Liver (tissue), 10 donors: ENCODE measurements at places on chromosomes 5 and 9. TPM values are rescaled to one million over a fixed set of nuclear protein-coding genes. Genes with fewer than 3 reads are reported as not detected.

ACSL6 gene
- polyA plus RNA-seq, result 0.89 TPM

CDKN2B-AS1 gene
- not detected for polyA plus RNA-seq

ANKRD18A gene
- polyA plus RNA-seq, result 0.05 TPM

TAF11L10 gene
- polyA plus RNA-seq, result not detected

PAIP1 gene
- 27.0 TPM for polyA plus RNA-seq

NCS1 gene
- 1.5 TPM for polyA plus RNA-seq

EGR1 gene
- 88.7 TPM for polyA plus RNA-seq

GRCh38 chr9:127925959-127926905 is 4.3 kb downstream of the PIP5KL1 start:
- peaks cover 7% of the 10 kb centered on the region for H3K4me1 ChIP-seq
- no peak for DNase-seq
- peaks cover 7% of the 10 kb centered on the region for H3K27me3 ChIP-seq
- H3K27ac ChIP-seq, result no peak overlapping the region
- no peak overlapping the region for H3K4me3 ChIP-seq
- H3K36me3 ChIP-seq, result no peaks in the 10 kb centered on the region

DNA sequence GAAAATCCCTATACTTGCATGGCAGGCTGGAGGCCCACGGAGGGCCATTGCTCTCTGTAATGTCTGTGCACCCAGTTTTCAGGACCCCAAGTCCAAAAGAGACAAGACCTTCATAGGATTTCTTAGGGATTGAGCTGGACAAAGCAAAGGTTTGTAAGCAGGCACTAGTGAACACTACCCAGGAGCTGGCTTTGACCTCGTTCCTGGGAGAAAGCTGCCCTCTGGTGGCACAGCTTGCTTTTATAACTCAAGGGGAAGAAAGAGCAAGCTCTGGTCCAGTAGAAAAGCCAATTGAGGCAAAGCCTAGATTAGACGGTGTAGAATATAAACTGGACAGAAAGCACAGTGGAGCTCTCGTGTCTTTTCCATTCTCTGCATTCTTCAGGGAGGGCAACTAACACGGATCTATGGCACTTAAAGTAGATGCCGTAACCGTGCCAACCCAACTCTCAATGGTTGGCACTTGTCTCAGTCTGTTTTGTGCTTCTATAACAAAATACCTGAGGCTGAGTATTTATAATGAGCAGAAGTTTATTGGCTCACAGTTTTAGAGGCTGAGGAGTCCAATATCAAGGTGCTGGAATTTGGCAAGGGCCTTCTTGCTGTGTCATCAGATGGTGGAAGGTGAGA is 7.9 kb downstream of the GABRP start:
- no peaks in the 10 kb centered on the region for H3K27me3 ChIP-seq
- H3K4me1 ChIP-seq, result no peaks in the 10 kb centered on the region
- no peaks in the 10 kb centered on the region for H3K36me3 ChIP-seq
- peak; percentile 53 for DNase-seq

DNA sequence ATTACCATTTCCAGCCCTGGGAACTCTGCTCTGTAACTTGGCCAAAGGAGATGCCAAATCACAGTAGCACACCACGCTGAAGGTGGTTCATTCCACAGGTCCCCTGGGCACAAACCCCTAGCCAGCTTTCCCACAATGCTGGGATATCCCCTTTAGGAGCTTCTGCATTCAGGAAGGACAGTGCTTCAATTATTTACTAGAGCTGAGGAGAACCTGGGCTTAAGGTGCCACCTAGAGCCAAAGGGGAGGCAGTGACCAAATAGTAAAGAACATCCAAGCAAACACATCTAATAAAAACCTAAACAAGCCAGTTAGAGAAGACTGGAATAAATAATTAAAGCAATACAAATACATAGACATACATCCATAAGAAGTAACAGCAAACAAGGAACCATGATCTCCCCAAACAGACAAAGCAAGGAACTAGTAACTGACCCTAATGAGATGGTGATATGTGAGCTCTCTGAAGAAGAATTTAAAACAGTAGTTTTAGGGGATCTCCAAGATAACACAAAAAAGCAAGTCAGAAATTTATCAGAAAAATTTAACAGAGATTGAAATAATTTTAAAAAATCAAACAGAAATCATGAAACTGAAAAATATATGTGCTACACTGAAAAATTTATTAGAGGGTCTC is 14.6 kb downstream of the KIF4B start:
- DNase-seq, result no peak
- H3K27ac ChIP-seq, result no peak overlapping the region
- H3K4me1 ChIP-seq, result no peaks in the 10 kb centered on the region
- H3K4me3 ChIP-seq, result no peak overlapping the region

DNA sequence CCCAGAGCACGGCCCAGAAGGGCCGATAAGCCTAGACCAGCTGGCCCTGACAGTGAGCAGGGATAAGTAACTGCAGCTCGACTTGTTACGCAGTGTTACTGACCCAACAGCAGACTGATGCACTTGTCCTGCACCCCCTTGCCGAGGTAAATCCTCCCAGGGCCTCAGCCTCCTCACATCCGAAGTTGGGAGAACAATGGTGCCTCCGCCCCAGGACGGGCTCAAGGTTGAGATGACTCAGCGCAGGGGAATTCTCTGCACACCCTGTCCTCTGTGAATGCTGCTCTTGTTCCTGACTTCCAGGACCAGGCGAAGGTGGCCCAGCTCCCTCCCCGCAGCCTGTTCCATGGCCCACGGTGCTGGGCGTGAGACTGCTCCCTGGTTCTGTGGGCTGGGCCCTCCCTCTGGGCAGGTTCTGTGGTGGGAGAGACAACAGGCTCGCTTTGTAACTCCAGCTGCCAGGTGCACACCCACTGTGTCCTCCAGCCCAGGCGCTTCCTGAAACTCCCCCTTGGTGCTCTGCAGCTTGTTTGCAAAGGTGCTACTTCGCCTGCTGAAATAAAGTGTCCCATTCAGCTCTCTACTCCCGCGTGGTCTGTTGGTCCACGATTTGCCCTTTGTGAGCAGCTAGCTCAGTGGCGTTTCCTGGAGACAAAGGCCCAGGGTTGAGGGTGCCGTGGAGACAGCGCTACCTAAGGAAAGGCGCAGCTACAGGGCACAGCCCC is 40.1 kb upstream of the SLC6A19 start:
- H3K27ac ChIP-seq, result no peak overlapping the region
- no peaks in the 10 kb centered on the region for H3K27me3 ChIP-seq
- DNase-seq, result no peak
- peaks cover 3% of the 10 kb centered on the region for H3K4me1 ChIP-seq

DNA sequence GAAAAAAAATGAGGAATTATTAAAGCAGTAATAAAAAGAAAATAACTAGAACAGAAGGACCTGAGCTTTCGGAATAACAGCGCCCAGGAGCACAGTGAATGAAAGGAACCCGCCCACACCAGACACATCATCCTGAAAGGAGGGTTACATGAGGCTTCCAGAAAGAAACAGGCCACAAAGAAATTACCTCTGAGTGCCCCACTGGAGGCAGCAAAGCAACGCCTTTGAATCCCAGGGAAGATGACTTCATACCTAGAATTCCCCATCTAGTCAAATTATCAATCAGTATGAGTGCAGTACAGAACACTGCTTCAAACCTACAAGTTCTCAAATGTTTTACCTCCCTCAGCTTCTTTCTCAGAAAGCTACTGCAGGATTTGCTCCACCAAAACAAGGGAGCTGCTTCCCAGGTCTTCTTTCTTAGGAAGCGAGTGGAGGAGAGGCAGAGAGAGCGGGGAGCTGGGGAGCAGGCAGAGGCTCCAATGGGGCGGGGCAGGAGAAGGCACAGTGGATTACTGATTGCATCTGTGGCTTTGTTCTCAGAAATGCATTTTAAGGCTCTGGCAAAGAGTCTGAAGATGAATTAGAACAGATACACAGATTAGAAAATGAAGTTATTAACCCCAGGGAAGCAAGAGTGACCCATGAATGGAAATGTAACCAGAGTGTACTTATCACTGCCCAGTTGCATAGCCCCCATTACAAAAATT is 87.1 kb downstream of the SEMA4D start:
- no peaks in the 10 kb centered on the region for H3K36me3 ChIP-seq
- H3K27ac ChIP-seq, result no peak overlapping the region
- no peak for DNase-seq

DNA sequence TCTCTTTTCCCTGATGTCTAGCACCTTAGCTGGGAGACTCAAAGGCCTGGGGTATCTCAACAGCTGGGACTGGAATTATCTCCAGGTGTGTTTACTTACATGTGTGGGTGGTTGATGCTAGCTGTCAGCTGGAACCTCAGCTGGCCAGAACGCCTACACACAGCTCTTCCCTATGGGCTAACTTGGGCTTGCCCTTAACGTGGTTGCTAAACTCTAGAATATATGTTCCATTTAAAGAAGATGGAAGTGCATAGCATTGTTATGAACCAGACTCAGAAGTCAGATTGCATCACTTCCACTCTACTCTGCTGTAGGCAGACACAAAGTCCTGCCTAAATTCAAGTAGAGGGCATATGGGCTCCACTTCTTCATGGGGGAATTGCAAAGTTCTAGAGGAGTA is 29.3 kb downstream of the SGCD start:
- no peaks in the 10 kb centered on the region for H3K4me1 ChIP-seq
- no peaks in the 10 kb centered on the region for H3K27me3 ChIP-seq
- H3K4me3 ChIP-seq, result no peak overlapping the region
- DNase-seq, result no peak
- H3K27ac ChIP-seq, result no peak overlapping the region

DNA sequence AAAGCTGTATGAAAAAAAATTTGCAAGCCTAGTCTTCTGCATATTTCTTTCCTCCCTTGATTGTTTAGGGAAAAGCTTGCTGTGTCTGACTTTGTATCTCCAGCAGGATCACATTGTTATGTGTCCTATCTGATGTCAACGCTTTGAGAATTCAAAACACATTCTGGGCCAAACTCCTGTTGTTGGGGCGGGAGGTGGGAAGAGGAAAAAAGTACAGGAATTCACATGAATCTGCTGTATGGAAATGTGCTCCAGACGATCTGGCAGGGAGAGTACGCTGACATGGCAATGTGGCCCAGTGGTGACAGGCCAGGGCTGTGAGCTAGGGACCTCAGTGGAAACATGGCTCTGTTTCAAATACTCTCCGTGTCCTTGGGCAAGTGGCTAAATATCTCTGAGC is 87.4 kb upstream of the GNA14 start:
- no peak overlapping the region for H3K27ac ChIP-seq
- H3K4me1 ChIP-seq, result no peaks in the 10 kb centered on the region
- H3K36me3 ChIP-seq, result no peaks in the 10 kb centered on the region
- DNase-seq, result no peak

DNA sequence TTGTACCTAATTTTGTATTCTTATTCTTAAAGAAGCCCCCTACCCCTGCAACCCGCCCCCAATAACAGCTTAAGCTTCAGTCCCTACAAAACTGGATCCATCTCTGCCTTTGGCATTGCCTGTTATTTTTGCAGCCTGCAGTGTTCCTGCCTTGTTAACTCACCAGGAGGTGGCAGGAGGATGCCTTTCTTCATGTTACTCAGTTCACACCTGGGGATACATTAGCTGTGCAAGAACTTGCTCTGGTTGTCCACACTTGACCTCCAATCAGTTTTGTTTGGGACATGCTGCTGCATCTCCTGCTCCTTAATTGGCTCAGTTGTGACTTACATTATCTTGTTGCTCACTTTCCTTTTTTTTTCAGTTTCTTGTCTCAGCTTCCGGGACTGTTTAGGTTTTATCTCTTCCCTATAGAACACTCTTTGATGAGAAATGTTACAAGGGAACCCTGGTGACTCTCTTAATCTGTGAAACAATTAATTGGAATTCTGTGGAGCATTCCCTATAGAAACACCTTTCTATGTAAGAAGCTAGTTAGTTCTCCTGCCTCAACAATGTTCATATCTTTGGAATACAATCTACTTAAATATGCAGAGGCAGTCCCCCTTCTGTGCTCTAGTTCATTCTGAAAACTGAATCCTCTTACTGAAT is 467.7 kb upstream of the ACO1 start:
- DNase-seq, result no peak
- H3K27ac ChIP-seq, result no peak overlapping the region
- H3K4me3 ChIP-seq, result no peak overlapping the region
- no peaks in the 10 kb centered on the region for H3K4me1 ChIP-seq
- no peaks in the 10 kb centered on the region for H3K36me3 ChIP-seq

DNA sequence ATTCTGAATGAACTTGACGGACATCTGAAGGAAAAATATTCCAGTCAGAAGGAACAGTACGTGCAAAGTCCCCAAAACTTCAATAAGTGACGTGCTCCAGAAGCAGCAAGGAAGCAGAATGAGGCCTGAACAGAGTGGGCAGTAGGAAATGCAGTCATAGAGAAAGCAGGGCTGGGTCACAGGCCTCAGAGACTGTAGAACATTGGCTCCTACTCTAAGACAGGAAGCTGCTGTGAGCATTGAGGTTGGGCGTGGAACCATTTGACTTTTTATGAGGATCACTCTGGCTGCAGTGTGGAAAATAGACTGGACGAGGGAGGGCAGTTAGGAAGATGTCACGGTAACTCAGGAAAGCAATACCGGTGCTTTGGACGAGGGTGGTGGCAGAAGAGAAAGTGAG is 64.0 kb downstream of the DOCK8 start:
- no peaks in the 10 kb centered on the region for H3K36me3 ChIP-seq
- no peaks in the 10 kb centered on the region for H3K27me3 ChIP-seq
- no peak overlapping the region for H3K4me3 ChIP-seq
- H3K27ac ChIP-seq, result no peak overlapping the region
- no peak for DNase-seq

DNA sequence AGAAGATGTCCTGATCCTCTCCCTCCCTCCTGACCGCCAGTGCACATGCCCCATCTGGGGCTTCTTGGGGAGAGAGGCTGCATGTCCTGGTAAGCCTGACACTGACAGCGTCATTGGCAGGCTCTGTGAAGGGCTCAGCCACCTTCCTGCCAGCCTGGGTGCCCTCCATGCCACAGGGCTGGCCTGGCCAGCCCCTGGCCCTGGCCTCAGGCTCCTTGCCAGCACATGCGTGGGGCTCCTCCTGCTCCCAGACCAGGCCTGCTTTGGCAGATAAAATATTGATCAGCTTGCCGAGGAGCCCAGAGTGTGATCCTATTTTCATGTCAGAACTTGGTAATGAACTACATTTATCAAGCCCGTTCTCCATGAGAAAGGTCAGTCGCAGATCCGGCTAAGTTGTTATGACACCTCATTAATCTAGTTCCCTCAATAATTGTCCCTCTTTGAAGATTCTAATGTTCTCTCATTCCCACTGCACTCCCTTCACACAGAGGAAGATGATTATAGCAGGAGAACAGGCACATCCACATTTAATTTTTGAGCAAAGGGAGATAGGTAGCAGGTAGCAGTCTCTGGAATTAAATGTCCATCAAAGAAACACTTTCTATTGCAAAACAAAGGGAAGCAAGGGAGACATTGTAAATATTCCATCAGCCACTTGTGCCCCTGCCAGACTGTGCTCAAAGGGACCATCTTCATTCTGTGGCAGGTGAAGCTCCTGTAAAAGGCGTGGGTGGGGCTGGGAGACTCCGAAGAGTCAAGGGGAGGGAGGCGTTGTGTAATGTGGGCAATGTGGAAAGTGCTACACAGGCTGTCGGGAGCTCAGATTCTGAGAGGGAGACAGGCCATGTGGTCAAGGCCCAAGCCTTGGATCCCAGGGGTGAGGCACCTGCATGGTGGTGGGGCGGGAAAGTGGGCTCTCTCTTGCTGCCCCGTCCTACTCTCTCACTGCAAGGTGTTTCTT is 272.0 kb downstream of the HSPA4 start:
- no peak overlapping the region for H3K27ac ChIP-seq
- H3K27me3 ChIP-seq, result no peaks in the 10 kb centered on the region
- no peak for DNase-seq
- H3K36me3 ChIP-seq, result no peaks in the 10 kb centered on the region

GRCh38 chr5:139747583-139748504 is 47.8 kb upstream of the PSD2 start:
- no peaks in the 10 kb centered on the region for H3K27me3 ChIP-seq
- peak; percentile 68 for DNase-seq
- no peaks in the 10 kb centered on the region for H3K36me3 ChIP-seq
- H3K4me3 ChIP-seq, result peak overlapping the region; percentile 54
- peak overlapping the region; percentile 66 for H3K27ac ChIP-seq
